ENCODE measurements at places on chromosomes 3 and 15.

DNA sequence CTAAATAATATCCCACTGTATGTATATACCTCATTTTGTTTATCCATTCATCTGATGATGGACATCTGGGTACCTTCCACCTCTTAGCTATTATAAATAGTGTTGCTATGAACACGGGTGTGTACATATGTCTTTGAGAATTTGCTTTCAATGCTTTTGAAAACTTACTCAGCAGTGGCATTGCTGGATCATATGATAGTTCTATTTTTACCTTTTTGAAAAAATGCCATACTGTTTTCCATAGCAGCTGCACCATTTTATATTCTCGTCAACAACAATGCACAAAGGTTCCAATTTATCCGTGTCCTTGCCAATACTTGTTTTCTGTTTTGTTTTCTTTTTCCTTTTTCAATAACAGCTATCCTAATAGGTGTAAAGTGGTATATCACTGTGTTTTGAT lies 77.1 kb downstream of the PEAK1 start:
- no peak for DNase-seq

DNA sequence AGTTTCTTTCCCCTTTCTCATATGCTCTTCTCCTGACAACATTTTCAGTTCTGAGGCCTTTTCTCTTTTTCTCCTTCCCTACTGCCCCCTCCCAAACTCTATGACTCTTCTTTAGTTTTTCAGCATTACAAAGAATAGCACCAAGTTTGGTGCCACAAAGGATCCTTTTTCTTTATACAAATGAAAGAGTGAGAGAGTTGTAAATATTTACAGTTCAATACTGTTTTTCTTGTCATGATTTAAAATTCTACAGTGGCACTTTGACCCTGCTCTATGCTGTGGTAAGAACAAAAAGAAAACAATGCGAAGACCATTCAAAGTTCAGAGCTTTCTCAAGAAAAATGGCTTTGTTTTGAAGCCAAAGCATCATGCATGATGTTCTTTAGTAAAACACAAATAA lies 667.9 kb upstream of the SGO1 start:
- no peak for DNase-seq

DNA sequence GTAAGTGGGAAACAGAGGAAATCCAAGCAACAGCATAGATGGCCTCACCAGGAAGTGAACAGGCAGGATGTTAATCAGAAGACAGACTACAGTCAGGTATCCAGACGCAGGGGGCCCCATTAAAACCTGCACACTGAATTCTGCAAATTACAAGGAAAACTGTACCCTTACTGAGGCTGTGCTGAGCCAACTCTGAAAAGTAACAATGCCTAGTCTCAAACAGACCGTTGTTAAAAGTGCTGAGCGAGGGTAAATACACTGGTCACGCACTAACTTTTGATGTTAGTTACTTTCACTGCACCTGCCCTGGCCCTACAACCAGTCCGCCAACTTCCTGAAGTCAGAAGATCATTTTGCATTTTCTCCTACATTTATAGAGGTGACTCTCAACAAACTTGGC lies 1.0 kb downstream of the TAMM41 start:
- DNase-seq = no peak

DNA sequence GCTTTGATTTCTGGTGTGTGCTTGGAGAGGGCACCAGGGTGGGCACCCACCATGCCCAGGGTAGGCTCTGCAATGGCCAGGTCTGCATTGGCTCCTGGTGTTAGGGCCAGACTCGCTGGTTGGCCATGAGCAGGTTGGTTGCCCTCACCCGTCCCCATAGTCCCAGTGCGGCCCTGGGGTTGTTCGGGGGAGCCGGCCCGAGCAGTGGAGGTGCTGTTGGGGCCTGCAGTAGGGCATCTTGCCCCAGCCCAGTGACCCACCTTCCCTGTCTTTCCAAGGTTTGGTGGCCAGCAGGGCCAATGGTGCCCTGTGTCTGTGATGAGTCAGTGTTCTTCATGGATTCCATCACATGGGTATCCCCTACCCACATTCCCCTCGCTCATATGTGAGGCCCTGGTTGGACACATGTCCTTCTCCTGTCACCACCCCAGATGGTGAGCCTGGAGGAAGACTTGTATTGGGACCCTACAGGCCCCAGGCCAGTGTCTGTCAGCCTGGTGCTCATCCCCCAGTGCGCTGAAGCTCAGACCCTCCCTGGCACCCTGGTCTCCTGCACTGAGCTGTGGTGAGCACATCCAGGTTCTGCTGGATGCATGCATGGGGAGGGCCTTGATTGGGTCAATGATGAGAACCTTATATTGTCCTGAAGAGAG lies 190.1 kb downstream of the UBE3A start:
- no peak for DNase-seq

DNA sequence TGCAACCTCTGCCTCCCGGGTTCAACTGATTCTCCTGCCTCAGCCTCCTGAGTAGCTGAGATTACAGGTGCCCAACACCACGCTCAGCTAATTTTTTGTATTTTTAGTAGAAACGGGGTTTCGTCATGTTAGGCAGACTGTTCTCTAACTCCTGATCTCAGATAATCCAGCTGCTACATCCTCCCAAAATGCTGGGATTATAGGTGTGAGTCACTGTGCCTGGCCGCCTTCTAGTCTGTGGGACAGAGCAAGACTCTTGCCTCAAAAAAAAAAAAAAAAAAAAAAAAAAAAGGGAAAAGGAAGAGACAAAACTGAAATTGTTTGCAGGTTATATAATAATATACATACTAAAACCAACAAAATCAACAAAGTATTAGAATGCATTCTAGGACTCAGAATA lies 215.2 kb downstream of the PCCB start:
- DNase-seq = no peak

DNA sequence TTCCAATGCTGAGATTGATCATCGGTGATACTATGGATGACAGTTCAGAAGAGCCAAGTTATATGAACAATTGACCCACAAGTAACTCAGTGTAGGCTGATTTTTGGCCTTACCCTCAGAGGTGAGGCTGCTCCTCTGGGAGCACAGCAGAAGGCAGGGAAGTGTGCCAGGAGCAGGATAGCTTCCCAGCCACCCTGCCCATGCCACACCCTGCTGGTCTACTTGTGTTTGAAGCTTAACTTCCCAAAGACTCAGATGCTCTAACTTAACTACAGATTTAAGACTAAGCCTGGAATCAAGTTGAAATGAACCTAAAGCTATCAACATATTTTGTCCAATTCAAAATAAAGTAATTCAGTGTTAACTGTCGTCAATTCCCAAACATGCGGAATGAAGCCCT lies 77.5 kb downstream of the BOC start:
- no peak for DNase-seq

DNA sequence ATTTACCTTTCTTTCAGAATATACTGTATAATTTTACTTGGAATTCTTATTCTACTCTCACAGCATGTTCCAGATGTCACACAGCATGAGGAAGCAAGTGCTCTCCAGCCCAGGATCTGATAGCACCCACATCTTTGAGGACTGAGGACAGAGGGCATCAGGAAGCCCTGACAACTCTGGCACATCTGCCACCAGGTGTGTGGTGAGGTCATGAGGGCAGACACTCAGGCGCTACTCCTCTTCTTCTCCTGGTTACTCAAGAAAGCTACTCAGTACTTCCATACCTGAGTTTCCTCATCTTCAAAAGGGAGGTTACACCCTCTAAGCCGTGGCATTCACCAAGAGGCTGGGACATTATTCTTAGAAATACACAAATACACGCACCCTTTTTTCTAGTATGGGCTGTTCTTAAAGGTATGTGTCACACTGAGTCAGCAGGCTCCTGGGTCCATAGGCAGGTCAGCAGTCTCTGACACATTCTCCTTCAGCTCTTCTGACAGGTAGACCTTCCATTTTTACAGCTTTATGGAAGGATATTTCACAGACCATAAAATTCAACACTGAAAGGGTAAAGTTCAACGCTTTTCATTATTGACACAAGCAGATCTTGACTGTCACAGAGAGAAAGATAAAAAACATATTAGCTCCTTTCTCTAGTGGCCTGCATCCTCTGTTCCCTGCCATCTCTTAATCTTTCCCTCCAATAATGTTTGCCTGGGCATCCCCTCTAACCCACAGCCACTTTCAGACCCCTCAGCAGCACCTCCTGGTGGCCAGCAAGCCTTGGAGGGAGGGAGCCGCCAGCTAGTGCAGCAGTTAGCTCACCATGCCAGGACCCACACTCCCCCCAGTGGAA lies 103.2 kb upstream of the TJP1 start:
- no peak for DNase-seq

- no peak for DNase-seq
These were observed 529.7 kb upstream of the IL12A start for GRCh38 chr3:159458982-159459381.

DNA sequence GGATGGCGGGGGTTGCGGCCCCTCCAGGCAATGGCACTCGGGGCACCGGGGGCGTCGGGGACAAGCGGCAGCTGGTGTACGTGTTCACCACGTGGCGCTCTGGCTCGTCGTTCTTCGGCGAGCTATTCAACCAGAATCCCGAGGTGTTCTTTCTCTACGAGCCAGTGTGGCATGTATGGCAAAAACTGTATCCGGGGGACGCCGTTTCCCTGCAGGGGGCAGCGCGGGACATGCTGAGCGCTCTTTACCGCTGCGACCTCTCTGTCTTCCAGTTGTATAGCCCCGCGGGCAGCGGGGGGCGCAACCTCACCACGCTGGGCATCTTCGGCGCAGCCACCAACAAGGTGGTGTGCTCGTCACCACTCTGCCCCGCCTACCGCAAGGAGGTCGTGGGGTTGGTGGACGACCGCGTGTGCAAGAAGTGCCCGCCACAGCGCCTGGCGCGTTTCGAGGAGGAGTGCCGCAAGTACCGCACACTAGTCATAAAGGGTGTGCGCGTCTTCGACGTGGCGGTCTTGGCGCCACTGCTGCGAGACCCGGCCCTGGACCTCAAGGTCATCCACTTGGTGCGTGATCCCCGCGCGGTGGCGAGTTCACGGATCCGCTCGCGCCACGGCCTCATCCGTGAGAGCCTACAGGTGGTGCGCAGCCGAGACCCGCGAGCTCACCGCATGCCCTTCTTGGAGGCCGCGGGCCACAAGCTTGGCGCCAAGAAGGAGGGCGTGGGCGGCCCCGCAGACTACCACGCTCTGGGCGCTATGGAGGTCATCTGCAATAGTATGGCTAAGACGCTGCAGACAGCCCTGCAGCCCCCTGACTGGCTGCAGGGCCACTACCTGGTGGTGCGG lies 1.9 kb downstream of the CHST2 start:
- DNase-seq = no peak

DNA sequence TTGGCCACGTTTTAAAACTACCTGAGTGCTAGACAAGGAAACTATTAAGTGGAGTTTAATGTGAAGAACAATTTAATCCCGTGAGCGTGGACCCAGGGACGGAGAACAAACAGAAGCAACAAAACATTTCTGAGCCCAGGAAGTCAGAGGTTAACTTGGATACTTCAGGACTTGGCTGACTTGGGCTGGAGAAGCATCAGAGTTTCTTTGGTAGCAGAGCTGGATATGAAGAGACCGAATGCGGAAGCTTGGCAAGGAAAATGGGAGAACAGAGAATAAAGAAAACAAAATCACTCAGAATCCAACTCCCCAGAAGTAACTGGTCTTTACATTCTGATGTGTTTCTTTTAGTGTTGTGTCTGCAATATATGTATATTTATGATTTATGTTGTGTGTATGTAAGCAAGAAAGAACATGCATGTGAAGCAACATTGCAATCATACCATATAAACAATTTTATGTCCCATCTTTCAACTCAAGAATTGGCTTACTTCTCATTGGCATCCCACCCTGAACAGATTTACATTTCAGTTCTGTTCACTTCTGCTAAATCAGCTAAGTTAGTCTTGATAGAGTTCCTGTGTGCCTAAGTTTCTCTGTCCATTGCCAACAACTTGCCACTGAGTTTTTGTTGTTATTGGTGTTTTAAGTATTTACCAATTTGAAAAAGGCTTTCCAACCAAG lies 17.2 kb upstream of the PLOD2 start:
- DNase-seq = no peak

DNA sequence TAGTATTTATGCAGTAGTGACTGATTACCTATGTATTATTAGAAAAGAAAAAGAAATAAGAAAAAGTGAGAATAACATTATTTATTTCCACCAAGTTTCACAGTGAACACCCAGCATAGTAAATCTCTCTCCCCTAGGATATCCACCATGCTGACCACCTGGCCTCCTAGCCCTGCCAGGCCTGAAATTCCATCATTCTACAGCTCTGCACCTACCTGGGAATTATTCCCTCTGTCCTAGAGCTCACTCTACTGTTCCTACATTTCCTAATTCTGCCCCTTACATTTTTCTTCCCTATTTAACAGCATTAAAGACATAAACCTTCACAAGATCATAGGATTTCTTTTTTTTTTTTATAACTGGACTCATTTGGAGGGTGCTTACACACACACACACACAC lies 525.3 kb upstream of the PPP2R3A start:
- no peak for DNase-seq

DNA sequence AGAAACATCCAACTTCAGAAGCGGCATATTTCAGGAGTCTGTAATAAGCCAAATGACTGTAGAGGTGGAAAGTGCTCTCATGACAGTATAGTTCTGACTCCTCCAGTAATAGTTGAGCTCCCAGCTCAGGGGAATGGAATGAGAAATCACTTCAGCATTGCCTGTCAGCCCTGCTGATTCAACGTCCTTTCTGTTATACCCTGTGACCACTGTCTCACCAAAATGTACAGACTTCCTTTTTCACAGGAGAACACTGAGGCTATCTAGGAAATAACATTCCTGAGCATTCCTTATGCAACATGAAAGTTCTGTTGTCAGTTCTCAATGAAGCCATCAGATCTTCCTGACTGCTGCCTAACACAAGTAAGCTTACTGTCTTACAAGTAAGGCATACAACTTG lies 284.5 kb upstream of the MME start:
- DNase-seq = no peak

- no peak for DNase-seq
These were observed 17.7 kb downstream of the TTC21A start for GRCh38 chr3:39124876-39125840.

- DNase-seq = no peak
These were observed 48.1 kb downstream of the GRK7 start for GRCh38 chr3:141811348-141811747.

DNA sequence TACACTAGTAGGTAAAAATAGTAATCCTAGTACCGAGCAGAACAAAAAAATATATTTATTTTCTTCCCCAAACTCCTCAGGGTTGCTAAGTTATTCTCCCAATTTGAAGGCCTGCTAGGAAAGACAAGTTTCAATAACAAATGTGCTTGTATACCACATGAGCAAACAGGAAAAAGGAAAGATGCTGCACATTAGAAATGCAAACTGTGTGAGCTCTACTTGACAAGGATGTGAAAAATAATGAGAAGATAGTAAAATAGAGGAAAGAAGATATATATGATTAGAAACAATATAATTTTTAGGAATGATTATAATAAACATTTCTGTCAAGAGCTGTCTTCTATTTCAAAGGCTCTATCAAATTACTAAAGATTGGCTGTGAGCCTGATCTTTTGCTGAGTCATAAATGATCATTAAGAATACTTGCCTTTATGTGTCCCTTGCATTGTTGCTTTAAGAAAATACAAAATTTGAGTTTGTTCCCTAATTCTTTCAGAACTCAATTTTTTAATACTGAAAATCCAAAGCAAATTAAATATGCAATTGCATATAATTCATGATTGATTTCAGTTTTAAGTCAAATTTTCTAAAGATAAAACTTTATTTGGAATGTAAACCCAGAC lies 174.2 kb downstream of the NEK10 start:
- no peak for DNase-seq

Measured in right atrium auricular region (tissue), 2 donors.